ENCODE measurements at places on chromosomes 13 and 19.

DNA sequence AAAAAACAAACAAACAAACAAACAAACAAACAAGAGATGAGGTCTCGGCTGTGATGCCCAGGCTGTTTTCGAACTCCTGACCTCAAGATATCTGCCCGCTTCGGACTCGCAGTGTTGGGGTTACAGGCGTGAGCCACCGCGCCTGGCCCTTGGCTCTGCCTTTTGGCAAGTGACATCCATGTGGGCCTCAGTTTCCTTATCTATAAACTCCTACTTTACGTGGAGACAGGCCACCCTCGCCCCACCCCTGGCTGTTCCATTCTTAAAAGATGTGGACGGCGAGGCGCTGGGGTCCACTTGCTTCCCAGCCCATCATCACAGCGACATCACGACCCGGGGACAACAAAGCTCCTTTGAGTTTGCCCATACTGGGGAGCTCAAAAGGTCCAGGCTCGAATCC lies 1.7 kb downstream of the TSSK6 start:
- DNase-seq = no peak

- DNase-seq = no peak
Measured at GRCh38 chr13:113874579-113875428, 10.9 kb upstream of the GAS6 start.

DNA sequence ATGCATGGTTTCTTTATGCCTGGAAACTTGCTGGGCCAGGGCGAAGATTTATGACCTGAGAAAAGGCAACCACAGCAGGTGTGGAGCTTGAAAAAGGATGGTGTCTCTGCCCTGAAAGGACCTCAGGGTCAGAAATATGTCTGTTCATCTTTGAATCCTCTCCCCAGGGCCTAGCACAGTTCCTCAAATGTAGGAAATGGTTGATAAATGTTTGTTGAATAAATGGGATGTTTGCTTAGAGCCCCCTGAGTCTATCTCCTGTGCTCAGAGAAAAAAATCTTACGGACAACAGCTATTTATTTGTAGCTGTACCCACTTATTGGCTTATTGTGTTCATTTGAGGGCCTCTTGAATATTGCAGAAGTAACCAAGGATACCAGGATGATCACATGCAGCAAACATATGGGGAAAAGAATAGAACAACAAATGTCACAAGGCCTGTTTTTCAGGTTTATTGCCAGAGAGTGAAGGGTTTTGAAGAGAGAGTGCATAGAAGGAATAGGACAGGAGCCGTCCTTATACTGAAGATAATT lies 114.5 kb downstream of the KLF5 start:
- DNase-seq = no peak

- peak; percentile 86 for DNase-seq
Measured at GRCh38 chr19:42295831-42296525, 6.0 kb upstream of the PRR19 start.

DNA sequence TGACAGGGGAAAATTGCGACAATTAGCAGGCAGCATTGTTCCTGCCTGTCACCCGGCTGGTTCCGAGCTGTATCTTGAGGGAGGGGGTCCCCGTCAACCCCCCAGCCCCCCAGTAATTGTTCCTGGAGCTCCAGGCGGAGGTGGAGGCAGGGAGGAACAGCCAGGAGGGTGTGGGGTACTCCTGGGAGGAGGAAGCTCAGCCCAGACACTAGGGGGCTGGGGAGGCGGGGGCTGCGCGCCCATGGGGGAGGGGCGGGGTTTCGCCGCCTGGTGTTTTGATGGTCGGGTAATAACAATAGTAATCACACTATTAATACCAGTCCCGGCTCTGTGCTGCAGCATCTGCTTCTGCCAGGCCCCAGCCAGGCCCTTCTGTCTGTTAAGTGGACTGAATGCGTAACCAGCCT lies 8.6 kb downstream of the NPAS1 start:
- DNase-seq = no peak

GRCh38 chr13:43666403-43666802 lies 120.4 kb downstream of the ENOX1 start:
- DNase-seq = no peak

- DNase-seq = no peak
Measured at GRCh38 chr19:19271828-19272599, 1.1 kb downstream of the TM6SF2 start.

DNA sequence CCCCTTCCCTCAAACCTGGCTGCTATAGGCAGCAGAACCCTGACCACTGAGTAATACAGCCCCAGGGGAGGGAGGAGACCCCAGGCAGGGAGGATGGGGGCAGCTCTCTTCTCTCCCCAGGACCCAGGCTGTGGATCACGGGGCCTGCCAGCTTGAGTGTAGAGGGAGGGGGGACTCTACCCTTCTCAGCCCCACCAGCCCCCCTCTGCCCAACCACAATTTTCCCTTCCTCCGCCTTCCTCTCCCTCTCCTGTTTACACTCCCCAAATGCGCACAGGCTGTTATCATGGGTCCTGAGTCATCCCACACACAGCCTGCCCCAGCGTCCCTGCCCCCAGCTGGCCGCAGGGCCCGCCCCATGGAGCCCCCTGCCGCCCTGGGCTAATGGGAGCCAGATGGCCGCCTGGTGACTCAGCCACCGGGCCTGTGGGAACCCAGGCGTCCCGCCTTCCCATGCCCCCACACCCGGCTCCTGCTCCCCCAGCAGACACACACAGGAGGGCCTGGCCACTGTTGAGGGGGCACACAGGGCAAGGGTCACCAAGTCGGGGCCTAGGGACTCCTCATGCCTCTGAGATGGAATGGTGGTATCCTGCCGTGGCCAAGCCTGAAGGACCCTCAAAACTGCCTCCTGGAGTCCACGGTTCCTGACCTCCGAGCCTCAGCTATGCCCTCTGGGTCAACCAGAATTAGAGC lies 13.6 kb downstream of the CCDC97 start:
- no peak for DNase-seq

DNA sequence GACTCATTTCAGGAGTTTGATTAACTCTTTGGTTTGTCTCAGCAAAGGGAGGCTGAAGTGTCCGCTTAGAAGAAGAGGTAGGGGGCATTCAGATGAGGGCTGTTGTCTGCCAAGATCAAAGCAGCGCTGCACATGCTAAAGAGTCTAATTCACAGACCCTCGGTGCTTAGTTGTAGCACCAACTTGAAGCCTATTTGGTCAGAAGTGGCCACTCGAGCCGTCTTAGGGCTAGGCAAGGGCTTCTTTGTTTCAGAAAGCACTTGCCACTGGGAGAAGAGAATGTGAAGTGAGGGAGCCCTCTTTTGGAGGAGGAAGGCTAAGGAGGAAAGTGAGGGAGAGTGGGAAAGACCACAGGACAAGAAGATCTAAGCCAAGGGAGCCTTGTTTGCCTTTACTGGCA lies 313.4 kb upstream of the TMTC4 start:
- DNase-seq = no peak

DNA sequence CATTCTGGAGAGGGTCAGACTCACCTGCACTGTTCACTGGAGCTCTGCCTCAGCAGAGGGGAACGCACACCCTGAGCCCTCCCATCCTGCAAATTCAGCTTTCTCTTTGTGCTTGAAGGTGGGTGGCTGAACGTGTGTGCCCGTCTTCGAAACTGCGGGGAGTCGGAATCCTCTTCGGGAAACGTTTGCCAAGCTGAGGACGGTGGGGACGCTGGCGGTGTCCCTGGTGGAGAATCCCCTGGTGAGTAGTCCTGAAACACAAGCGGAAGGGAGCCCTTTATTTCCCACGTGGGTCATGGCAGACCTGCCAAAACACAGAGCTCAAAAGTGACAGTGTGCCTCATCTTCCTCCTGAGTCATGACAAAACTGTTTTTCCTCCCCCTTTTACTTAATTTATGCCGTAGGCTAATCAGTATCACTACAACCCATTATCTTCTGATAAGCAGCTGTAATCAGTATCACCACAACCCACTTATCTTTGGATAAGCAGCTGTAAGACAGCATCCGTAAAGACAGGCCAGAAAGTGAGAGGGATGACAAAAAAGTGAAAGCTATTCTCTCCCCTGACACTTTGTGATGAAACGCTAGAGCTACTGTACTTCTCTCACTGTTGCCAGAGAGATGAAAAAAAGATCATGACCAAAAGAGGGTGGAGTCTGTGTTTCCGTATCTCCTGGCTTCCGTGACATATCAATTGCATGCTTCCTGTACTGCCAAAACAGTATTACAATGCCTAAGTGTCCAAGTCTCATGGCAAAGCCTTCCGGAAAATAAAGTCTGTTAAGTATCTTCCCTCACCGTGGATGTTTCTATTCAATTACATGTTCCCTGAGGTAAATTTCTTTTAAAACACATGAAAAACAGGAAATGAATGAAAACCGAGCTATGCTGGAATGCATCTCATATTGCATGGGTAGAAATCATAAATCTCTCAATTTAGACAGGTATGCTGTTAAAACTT lies 155.5 kb downstream of the TBC1D4 start:
- peak; percentile 39 for DNase-seq

- DNase-seq = no peak
Measured at GRCh38 chr19:49116544-49116943, 2.4 kb downstream of the LIN7B start.

GRCh38 chr13:34176633-34177032 lies 358.7 kb downstream of the RFC3 start:
- DNase-seq = no peak

DNA sequence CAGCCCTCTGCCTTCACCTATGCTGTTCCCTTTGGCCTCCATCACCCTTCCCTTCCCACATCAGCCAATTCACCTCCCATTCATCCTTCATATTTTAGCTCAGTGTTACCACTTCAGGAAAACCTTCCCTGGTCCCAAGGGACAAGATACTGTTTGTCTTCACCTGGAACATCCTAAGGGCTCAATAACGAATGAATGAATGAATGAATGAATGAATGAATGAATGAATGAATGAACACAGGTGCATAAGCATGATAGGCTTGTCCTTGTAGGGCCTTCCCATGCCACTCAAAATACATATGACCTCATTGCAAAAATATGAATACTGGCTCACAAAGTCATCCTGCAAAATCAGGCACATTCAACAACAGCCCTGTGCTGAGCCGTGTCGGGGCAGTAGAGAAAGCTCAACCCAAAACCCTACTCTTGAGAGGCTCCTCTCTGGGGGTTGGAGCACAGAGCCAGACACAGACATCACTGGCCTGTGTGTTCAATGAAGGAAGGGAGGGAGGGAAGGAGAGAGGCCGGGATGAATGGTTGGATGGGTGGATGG lies 33.7 kb upstream of the TPM4 start:
- no peak for DNase-seq

DNA sequence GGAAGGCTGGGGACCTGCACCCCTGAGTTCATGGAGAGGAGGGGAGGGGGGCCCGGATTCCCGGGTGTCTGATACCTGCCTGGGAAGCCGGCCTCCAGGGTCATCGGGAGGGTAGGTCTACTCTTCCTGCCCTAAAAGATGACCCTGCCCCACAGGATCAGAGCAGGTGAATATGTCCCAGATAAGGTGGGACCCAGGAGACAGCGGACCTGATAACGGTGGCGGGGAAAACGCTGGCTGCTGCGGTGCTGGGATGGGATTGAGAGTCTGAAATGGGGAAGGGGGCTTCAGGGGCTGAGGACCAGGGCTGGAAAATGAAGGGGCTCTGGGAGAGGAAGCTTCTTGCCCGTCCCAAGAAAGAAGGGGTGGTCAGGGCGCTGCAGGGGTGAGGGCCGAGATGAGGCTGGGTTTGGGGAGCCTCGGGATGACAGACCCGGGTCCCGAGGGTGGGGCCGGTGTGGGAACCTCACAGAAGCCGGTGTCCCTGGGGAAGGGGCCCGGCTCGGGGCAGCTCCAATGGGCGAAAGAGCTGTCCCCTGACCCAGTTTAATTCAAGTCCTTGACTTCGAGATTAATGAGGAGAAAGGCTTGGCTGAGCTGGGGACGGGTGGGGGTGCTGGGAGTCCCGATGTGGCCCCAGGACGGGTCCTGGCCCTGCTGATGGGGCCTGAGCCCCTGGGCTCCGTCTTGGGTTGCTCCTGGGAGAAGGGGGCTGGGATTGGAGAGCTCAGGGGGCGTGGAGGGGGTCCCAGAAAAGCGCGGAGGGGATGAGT lies 823 bp downstream of the TTYH1 start:
- no peak for DNase-seq

DNA sequence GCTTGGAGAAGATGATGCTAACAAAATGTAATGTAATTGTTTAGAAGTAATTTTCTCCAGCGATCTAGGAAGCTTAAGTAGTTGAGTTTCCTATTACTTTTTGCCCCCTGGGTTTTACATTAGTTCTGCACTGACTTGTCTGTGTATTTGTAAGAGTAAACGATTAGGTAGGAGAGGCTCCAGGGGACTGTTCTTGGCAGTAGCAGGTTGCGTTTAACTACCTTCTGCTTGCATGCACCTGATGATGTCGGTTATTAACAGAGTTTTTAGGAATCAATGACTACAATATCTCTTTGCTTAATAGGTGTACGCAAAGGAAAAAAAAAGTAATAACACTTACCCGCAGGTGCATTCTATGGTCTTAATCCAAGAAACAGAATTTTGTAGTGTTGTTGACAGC lies 18.3 kb upstream of the UGGT2 start:
- DNase-seq = no peak

DNA sequence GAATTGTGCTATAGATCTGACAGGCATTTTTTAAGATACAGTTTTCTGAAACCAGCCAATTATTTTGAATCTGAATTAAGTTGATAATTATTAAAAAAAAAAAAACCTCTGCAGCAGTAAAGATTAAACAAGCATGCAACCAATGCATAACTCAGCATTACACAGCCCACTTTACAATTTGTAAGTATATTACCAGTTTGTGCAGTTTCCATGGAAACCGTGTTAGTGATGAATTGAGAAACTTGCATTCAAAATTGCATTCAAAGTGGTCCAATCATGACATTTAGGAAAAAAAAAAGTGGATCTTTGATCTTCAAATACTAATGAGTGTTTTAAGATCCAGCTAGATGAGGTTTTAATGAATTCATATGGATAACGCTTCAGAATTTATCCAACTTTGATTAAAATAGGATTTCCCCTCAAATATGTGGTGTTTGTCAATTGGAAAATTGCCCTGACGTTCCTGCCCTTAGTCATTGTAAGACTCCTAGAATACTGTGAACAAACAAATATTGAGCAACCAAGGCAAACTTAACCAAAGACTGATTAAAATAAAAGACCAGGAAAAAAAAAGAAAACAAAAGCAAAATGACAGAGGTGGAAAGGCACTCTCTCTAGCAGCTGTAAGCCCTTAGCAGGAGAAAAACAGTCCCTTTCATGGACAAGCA lies 314.8 kb upstream of the MAB21L1 start:
- DNase-seq = no peak

DNA sequence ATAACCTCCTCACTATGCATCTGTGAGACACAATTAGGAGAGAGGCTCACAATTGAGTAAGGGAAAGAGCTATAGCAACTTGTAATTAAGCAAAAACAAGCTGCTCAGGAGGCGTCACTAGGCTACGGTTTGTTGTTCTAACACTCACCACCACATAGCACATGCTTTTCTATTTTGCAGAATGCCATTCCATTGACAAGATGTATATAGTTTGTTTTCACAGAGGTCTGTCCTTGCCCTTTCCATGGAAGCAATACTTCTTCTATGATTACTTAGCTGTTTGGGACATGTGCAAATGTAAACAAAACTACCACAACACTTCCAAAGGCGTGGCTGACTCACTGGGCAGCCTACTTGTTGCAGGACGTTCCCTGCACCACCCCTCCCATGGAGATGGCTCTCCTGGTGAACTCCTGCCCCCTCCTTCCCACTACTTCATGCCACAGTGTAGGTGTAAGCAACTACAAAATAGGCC lies 33.9 kb upstream of the FAM216B start:
- no peak for DNase-seq

GRCh38 chr19:13033819-13034611 lies 38.7 kb downstream of the NFIX start:
- no peak for DNase-seq
